ENCODE measurements at places on chromosomes 16 and 17.

DNA sequence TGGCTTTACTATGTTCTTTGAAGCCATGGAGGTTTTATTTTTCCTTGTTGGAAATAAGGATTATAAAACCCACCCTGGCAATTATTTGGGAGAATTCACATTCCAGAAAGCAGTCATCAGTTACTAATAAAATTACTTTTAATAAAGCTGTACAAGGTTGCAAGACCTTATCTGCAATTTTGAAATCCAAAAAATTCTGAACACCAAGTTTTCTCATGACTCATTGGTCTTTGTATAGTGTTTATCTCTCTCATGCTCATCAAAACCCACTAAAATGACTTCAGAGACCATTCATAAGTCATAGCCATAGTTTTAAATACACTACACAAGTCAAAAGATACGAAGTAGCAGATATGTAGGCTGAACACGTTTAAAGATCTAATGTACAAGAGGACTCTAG lies 6.0 kb upstream of the KRT38 start:
- no peak for DNase-seq

GRCh38 chr16:20830372-20830771 lies 24.0 kb downstream of the REXO5 start:
- DNase-seq: no peak

DNA sequence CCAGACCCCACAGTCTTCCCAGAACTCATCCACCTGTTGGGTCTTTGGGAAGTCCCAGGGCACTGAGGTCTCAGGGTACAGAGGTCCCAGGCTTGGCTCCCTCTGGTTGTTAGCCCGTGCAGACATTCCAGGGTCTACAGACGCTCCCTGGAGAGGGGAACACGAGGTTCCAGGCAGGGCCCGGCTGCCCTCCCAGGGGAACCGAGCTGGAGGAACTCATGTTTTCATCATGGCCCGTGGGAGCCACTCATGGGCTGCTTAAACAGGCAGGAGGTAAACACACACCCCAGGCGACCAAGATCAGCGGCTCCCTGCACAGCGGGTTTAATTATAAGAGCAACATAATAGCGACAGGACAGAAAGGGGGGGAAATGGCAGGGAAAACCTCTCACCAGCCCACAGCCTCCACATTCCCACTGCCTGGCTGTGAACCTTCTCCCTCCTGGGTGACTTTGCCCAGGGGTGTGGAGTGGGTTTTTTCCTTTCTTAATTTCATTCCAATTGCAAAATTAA lies 36.5 kb downstream of the TRARG1 start:
- no peak for DNase-seq

- DNase-seq: no peak
Observed at GRCh38 chr17:10384175-10384574, 11.4 kb upstream of the MYH13 start.

DNA sequence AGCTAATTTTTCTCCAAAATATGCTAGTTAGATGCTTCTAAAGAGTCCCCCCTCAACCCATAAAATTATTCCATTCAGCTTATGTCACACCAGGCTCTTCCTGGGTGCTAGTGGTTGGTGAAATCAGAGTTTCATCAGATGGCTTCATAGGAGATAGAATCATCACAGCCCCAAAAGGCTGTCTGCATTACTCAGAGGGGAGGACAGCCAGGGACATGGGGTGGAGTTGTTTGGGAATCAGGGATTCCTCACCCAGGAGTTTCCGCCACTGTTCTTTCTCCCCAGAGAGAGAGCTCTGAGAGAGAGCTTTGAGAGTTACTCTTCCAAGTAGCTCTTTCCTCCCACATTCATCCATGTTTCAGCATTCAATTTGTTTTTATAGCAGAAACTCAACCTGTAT lies 288 bp upstream of the KRT34 start:
- DNase-seq: no peak

DNA sequence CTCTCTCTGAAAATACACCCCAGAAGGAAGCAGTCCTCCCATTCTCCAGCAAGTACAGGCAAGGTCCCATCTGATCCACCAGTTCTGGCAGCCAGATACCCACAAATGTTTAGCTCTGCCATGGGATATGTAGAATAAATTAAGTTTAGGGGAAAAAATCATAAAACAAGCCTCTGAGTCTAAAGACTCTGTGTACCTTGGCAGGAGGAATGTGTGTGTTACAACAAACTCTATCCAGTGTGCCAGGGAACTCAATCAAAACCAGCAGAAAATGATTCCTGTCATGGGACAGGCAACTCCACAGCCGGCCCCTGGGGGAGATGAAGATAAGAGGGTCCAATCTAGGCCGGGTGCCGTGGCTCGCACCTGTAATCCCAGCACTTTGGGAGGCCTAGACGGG lies 73.4 kb downstream of the MRM3 start:
- no peak for DNase-seq

DNA sequence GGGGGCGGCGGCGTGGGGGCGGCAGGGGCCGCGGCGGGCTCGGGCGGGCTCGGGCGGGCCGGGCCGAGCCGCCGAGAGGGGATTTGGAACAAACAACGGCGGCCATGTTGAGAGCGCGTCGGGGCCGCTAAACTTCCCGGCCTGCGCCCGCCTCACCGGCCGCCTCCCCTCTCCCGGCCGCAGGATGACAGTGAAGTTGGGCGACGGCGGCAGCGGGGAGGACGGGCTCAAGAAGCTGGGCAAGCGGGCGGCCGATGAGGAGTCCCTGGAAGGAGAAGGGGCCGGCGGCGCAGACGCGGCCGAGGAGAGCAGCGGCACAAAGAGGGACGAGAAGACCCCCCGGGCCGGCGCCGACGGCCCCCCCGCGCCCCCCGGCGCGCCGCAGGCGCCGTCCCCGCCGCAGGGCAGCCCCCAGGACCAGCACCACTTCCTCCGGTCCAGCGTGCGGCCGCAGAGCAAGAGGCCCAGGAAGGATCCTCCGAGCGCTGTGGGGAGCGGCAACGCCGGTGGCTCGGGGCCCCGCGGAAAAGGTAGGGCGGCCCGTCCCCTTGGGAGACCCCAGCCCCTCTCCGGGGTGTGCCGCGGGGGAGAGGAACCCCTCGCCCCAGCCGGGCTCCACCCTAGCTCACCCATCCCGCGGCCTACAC lies 2.4 kb downstream of the CRAMP1 start:
- DNase-seq: peak; percentile 3

GRCh38 chr16:83923581-83924365 lies 24.9 kb downstream of the MLYCD start:
- no peak for DNase-seq

- no peak for DNase-seq
Observed at GRCh38 chr17:10771148-10771547, 32.8 kb downstream of the TMEM238L start.

DNA sequence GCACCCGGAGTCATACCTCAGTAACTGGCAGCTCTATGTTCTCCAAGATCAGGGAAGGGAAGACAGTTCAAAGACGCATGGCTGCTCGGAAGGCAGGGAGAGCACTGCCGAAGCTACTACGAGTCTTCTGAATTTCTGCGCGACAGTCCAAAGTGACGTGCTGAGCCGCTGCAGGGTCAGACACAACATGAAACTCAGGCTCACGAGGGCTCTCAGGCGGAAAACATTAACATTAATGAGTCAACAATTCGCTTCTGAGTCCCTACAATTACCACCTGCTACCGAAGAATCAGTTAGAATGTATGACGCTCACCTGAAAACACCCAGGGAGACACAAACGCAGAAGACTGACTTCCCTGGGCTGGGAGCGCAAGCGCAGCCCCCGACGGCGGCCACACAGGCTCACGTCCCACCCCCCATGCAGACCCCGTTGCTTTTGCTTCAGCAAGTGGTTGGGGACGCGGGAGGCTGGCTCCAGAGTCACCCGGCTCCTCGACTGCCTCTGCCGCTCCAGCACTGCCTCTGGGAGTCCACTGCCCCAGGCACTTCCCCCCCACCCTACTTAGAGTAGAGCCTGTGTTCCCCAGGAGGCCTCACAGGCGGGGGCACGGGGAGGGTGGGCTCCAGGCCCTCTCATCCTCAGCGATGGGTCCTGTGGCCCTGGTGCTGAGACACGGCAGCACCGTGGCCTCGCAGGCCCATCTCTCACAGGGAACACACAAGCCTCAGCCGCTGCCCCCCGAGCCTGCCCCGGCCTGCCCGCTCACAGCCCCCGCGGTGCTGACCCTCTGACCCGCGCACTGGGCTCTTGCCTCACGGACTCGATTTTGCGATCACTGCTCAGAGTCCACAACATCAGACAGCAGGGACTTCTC lies 38.9 kb downstream of the LMF1 start:
- no peak for DNase-seq

GRCh38 chr17:74433421-74434121 lies 1.7 kb downstream of the GPRC5C start:
- no peak for DNase-seq

GRCh38 chr16:354291-354881 lies 1.9 kb upstream of the AXIN1 start:
- no peak for DNase-seq

DNA sequence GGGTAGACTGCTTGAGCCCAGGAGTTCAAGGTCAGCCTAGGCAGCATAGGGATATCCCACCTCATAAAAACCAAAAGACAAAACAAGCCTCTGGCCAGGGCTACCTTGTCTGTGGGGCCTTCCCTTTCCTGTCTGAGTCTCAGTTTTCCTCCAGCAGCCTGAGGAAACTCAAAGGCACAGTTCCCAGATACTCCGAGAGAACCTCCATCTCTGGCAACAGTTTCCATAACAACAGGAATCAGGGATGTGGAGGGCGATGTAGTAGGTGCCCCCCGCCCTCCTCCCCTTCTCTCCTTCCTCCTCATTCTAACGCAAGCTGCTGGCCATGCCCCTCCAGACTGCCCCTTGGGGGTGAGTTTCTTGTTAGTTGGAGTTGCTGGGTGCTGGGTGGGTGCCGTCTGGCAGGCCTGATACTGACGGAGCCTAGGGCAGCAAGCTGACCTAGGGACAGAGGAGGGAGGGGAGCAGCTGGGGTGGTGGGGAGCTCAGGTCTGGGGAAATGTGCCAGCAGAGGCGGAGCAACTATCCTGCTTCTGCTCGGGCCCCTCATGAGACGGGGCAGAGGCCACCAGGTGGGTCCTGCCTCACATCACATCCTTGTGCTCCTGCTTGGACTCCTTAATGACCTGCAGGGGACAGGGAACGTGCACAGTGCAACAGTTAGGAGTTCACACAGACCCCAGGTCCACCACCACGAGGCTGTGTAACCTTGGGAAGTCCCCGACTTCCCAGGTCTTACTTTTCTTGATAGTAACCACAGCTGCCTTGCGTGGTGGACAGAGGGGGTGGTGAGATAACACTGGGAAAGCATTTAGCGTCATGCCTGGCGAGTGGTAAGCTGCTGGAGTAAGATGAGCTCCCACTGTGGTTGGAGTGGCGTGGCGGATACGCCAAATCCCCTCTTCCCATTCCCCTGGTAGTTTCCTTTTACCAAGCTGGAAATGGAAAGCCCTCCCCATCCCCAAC lies 7.8 kb upstream of the EFTUD2 start:
- DNase-seq: no peak

DNA sequence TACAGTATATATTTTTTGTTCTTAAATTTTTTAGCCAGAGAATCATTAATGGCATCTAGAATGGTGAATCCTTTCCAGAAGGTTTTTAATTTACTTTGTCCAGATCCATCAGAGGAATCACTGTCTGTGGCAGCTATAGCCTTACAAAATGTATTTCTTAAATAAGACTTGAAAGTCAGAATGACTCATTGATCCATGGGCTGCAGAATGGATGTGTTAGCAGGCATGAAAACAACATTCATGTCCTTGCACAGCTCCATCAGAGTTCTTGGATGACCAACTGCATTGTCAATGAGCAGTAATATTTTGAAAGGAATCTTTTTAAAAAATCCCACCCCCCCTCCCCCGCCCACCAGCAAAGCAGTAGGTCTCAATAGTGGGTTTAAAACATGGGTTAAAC lies 51.4 kb downstream of the CACNG1 start:
- DNase-seq: no peak

DNA sequence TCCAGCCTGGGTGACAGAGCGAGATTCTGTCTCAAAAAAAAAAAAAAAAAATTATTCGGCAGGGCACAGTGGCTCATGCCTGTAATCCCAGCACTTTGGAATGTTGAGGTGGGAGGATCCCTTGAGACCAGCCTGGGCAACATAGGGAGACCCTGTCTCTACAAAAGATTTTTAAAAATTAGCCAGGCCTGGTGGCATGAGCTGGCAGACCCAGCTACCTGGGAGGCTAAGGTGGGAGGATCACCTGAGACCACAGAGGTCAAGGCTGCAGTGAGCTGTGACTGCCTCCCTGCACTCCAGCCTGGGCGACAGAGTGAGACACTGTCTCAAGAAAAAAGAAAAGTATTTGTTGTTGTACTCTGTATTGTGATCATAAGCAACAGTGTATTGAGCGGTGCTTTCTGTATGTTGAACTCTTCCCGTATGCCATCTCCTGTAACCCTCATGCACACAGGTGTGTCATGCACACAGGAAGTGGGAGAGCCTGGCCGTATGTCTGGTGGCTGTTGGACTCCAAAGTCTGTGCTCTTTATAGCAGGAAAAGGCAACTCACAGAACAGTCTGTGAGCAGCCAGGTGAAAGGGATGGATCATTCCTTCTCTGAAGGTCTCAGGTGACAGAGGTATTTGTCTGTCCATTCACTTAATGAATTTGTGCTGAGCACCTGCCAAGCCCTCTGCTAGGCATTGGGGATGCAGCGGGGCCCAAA lies 17.1 kb downstream of the CDH1 start:
- DNase-seq: no peak

- DNase-seq: no peak
Observed at GRCh38 chr17:19897090-19897837, 29.5 kb upstream of the ULK2 start.

DNA sequence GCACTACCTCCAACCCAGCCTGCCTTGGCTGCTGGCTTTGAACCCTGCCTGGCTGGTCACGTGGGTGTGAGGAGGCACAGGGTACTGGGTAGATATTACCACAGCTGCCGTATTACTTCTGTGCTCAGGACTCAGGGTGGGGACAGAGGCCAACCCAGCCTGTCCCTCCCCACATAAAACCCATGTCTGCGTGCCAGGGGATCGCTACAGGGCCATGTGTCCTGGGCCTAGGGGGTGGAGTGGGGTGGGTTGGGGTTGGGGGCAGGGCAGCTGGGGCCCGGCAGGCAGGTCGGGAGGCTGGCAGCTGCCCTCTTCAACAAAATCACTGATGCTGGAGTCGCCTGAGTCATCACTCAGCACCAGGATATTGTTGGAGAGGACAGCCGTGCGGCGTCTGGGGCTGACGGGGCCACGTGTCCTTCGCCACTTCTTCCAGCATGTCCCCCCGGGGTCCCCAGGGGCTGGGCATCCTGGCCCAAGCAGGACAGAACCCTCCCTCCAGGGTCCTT lies 39.7 kb upstream of the PVALEF start:
- DNase-seq: no peak

GRCh38 chr17:48528936-48529682 lies 1.7 kb downstream of the HOXB1 start:
- no peak for DNase-seq

GRCh38 chr16:52872731-52873130 lies 180.0 kb downstream of the CHD9NB start:
- no peak for DNase-seq

Measured in stimulated activated CD4-positive, alpha-beta T cell treated with anti-CD3 and anti-CD28 coated beads, Interleukin-4, amount 100 ng/mL, for 48 hours (primary cell).